ENCODE measurements at places on chromosomes 11 and 22.

- no peak for DNase-seq
These were observed 50.8 kb upstream of the SLC36A4 start for GRCh38 chr11:93248602-93249001.

- DNase-seq, result no peak
These were observed 22.6 kb downstream of the MOV10L1 start for GRCh38 chr22:50112151-50113118.

DNA sequence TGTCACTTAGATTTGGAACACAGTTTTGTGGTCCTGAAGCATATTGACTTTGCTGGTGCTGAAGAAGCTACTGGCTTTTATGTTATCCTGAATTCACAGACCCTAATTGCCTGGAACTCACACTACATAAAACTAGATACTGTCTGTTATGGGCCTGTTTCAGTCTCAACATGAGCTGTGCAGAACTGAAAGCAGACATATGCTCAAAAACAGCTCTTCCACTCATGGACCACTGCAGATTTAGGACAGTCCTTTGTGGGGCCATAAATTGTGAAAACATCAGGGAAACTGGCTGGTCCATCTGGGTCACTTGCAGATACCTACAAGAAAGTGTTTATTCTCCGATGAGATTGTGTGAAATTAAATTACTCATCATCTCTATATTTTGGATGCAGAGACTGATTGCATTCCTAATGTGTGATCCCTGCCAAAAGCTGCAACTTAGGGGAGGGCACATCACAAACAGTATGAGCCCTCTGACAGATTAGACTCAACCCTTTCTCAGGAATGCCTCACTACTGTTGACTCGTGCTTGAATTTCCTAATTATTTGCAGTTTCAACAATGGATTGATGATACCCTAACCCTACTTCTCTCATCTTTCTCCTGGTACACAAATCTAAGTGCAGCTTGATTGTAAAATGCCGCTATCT lies 10.2 kb upstream of the CLNS1A start:
- no peak for DNase-seq

- no peak for DNase-seq
These were observed 710 bp downstream of the MTCH2 start for GRCh38 chr11:47641600-47642098.

- no peak for DNase-seq
These were observed 101.7 kb upstream of the CD82 start for GRCh38 chr11:44463751-44464150.

DNA sequence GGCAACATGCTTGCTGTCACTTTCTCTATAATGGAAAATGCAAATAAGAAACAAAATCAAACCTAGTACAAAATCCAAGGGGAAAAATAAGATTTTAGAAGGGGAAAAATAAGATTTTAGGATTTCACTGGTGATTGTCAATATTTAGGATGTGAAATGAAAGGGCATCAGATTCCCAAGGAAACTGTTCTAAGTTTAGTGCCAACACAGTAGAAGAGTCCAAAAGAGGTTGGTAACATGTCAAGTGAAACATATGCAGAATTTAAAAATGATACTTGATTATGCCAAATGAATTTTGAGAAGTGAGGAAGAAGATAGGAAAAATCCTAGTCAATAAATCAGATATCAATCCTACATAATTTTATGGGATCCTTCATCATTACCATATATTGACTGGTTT lies 45.7 kb upstream of the ARL14EP start:
- DNase-seq, result no peak

- DNase-seq, result no peak
These were observed 12.7 kb downstream of the SREBF2 start for GRCh38 chr22:41845380-41846267.

DNA sequence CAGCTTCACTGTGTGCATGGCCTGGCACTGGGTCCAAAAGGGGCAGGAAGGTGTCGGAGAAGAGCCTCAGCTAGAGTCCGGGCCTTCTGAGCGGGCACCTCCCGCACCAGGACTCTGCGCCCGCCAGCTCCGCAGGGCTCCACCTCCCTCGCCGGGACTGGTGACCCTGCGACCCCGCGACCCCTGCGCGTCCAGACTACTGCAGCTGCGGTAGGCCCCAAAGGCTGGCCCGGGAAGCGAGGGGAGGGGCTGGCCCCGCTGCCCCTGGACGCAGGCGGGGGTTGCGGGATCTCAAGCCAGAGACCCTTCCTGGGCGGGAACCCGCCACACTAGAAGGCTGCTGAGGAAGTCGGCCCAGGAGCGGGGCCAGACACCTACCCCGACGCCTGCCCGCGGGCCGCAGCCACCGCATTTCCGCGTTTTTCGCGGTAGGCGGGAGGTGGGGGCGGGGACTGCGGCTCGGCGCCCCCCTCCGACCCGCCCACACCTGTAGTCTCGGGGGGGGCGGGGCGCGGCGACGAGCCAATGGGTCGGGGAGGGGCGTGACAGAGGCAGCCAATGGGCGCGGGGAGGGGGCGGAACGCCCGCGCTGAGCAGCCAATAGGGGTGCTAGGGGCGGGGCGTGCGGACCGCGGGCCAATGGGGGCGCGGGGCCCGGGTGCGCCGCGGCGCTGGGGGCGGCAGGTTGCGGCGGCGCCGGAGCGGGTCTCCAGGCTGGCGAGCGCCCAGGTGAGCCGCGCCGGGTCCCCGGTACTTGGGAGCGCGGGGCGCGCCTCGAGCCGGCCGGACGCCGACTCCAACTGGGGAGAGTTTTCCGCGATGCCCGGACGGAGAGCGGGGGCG lies at the start of the genes LMNTD2 and RASSF7:
LMNTD2 (minus strand) TSS at position 434 of the 843 bp plus-strand sequence; CDS start at position 412, 22 bp downstream.
RASSF7 (plus strand) TSS at position 666 of the 843 bp plus-strand sequence. CDS start 799 bp downstream, outside the sequence.
- DNase-seq, result peak; percentile 93

DNA sequence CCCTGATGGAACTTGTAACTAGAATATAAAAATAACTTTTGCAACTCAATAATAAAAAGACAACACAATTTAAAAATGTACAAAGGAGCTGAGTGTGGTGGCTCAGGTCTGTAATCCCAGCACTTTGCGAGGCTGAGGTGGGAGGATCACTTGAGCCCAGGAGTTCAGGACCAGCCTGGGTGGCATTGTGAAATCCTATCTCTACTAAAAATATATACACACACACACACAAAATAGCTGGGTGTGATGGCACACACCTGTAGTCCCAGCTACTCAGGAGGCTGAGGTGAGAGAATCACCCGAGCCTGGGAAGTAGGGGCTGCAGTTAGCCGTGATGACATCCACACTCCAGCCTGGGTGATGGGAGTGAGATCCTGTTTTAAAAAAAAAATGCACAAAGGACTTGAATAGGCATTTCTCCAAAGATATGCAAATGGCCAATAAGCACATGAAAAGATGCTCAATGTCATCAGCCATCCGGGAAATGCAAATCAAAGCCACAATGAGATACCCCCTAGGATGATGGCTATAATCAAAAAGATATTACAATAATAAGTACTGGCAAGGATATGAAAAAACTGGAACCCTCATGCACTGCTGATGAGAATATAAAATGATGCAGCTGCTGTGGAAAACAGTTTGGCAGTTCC lies 59.8 kb upstream of the SEPTIN5 start:
- no peak for DNase-seq

All from stimulated activated CD8-positive, alpha-beta memory T cell treated with anti-CD3 and anti-CD28 coated beads, Interleukin-7, amount 100 ng/mL, for 1 hour (primary cell).